ENCODE measurements at places on chromosomes 16 and 17.

DNA sequence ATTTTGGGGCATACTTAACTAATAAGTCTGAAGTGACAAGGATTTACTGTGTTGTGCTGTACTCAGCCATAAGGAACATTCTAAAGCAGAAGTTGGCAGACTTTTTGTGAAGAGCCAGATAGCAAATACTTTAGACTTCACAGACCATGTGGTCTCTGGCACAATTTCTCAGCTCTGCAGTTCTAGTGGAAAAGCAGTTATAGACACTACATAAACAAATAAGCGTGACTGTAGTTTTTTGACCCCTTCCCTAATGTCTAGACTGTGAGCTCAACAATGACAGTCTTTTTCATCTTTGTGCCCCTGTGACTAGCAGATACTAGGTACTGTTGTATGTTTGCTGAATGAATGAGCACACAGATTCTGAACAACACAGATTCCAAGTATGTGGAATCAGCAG is 4.9 kb downstream of the RPAIN start:
- no peak for DNase-seq

- DNase-seq, result peak; percentile 84
These were observed 24.9 kb downstream of the ACTG1 start for GRCh38 chr17:81487487-81488275.

GRCh38 chr16:75251280-75252048 is at the start of gene BCAR1:
Gene BCAR1, minus strand, starts transcription at chr16:75251624. Its CDS starts 142 bp downstream, at chr16:75251482.
- DNase-seq, result peak; percentile 35

DNA sequence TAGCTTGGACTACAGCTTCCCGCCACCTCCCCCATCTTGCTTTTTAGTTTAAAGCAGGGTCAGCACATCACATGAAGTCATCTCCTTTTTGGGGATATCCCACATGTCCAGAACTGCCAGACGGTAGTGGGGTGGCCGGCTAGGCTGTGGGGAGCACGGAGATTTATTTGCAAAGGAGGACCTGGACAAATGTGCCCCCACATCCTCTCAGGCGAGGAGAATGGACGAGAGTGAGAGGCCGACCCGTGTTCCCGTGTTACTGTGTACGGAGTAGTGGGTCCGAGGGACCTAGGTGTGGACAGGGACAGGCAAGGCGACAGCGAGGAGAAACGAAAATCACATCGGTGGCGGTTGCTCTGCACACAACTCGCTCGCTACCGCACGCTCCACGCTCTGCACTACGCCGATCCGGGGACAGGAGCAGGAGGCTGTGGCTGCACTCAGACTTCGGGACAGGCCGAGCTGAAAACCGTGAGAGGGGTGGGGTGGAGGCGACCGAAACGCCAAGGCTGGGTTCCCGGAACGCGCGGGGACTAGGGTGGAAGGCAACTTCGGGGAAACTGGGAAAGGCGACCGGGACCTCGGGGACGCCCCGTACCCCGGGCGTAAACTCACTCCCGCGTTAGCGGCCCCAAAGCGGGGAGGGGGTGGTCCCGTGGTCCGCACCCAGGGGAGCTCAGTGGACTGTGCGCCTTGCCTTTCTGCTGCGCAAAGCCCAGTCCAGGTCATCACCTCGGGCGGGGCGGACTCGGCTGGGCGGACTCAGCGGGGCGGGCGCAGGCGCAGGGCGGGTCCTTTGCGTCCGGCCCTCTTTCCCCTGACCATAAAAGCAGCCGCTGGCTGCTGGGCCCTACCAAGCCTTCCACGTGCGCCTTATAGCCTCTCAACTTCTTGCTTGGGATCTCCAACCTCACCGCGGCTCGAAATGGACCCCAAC is at the start of gene MT1A:
MT1A (plus strand) TSS at position 853 of the 937 bp plus-strand sequence; CDS start at position 926, 73 bp downstream.
- DNase-seq, result peak; percentile 48

DNA sequence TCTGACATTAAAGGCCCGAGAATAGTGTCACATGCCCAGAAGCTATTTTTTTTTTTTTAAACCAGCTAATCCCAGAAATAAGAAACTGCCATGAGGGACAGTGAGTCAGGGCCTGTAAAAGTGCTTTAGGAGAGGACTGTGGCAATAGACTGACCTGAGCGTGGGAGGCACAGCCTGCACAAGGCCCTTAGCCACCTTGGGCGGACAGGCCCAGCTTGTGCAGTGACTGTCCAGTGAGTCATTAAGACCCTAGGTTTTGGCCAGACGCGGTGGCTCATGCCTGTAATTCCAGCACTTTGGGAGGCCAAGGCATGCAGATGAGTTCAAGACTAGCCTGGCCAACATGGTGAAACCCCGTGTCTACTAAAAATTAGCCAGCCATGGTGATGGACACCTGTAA is 343.0 kb upstream of the ZFHX3 start:
- DNase-seq, result no peak

DNA sequence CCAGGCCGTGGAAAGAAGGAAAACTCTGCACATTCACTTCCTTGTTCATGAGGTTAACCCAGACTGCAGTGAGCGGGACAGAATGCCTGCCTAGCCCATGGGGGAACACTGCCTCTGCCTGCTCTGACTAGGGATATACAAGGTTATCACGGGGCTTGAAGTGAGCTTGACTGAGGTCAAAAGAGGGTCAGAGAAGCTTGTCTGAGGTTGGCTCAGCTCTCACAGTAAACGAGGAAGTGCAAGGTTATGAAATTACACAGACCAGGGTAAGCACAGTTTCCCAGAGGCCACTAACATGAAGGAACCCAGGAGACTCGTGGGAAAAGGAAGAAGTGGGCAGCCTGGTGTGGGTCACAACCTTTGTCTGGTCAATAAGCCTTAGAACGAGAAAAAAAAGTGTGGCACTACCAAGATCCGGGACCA is 28.7 kb downstream of the HIC1 start:
- no peak for DNase-seq

DNA sequence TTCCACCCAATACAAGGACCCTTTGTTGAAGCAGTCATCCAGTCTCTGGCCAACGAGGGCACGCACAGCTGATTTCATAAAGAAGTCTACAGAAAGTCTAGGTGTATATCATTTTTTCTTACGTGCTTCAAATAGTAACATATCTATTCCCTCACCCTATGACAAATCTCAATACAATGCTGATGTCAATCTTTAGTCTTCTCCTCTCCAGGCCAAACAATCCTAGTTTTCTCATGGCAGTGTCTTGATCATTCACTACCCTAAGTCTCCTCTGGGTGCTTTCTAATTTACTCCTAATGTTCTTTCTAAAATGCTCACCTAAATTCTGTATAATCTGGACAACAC is 92.6 kb downstream of the CACNG1 start:
- DNase-seq, result no peak

- DNase-seq, result no peak
These were observed 132.0 kb downstream of the BRIP1 start for GRCh38 chr17:61731330-61731729.

GRCh38 chr17:32958418-32958817 is 30.5 kb downstream of the TMEM98 start:
- no peak for DNase-seq

GRCh38 chr16:88538366-88539060 is 31.7 kb upstream of the ZC3H18 start:
- no peak for DNase-seq

- DNase-seq, result no peak
These were observed 31.3 kb downstream of the KDM8 start for GRCh38 chr16:27234603-27235002.

GRCh38 chr16:15415511-15415985 is 18.8 kb upstream of the BMERB1 start:
- DNase-seq, result no peak

DNA sequence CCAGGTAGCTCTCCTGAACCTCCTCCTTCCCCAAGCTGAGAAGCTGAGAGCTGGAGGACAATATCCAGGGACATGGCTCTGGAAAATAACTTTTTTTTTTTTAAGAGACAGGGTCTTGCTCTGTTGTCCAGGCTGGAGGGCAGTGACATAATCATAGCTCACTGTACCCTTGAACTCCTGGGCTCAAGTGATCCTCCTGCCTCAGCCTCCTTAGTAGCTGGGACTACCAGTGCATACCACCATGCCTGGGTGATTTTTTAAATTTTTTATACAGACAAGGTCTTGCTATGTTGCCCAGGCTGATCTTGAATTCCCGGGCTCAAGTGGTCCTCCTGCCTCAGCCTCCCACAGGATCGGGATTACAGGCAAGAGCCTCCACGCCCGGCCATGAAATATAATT is 6.2 kb downstream of the SLC46A1 start:
- DNase-seq, result no peak

DNA sequence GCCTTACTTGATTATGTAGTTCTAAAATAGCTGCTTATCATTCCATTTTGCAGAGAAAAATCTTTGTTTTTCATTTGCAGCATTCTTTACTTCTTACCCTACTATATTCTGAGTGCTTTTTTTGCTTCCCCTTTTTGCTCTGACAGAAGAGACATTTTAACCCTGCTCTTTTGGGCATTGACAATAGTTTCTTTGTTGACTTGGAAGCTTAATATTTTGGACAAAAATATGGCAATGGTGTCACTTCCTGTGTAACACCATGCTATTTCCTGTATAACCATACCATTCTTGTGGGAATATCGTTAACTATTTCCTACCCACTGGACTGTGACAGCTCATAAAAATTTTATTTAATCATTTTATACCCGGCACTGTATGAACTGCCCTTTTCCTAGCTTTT is 747.1 kb downstream of the CDH8 start:
- no peak for DNase-seq

GRCh38 chr16:89545831-89546574 is 14.5 kb upstream of the RPL13 start:
- no peak for DNase-seq

- no peak for DNase-seq
These were observed 138.8 kb downstream of the PRKCA start for GRCh38 chr17:66441101-66441661.

GRCh38 chr16:62846399-62847057 is 810.3 kb upstream of the CDH8 start:
- no peak for DNase-seq

DNA sequence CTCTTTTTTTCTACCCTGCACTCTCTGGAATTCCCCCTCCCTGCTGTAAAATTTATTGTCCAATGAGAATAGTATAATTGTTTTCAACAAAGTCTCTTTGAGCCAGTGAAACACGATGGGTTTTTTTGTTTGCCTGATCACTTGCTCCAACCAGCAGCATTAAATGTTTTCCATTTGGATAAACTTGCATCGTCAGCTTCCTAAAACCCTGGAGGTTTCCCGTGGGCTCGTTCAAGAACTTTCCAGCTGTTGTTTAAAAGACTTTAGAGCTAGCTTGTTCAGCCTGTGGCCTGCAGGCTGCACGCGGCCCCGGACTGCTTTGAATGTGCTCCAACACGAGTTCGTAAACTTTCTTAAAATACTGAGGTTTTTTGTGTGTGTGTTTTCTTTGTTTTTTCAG is 14.9 kb downstream of the NAGPA start:
- no peak for DNase-seq

DNA sequence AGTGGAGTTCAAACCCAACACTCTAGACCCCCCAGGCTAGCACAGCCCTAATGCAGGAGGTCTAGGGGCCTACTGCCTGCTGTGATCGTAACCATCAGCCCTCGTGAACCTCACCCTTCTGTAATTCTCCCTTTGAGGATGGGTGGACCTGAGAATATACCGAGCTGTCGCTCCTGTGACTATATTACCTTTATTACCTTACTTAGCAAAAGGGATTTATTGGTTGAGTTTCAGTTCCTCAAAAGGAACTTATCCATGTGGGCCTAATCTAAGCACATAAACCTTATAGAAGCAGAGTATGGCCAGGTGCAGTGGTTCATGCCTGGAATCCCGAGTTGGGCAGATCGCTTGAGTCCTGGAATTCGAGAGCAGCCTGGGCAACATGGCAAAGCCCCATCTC is 19.2 kb upstream of the EMP2 start:
- DNase-seq, result no peak

DNA sequence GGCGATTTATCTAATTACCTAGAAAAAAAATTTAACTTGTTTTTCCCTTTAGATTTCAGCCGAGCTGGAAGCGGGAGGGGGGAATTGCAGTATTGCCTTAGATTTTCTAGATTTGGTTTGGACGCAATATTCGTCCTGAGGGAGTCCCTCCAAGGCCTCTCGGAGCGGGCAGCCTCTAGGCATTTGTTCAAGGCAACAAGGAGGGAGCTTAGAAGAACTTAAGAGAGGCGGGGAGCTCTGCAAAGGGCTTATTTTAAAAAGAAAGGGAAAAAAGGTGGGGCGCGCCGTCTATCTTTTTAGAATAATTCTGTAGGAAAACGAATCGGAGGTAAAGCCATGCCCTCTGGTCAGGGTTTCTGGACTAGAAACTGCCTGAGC is 407 bp upstream of the TMEM94 start:
- DNase-seq, result no peak

DNA sequence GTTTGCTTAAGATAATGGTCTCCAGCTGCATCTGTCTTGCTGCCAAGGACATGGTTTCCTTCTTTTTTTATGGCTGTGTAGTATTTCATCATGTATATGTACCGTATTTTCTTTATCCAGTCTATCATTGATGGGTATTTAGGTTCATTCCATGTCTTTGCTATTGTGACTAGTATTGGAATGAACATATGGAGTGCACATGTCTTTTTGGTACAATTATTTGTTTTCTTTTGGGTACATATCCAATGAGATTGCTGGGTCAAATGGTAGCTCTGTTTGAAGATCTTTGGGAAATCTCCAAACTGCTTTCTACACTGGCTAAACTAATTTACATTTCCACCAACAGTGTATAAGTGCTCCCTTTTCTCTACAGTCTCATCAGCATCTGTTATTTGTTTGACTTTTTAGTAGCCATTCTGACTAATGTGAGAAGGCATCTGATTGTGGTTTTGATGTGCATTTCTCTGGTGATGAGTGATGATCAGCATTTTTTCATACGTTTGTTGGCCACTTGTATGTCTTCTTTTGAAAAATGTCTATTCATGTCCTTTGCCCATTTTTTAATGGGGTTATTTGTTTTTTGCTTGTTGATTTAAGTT is 66.2 kb downstream of the TNFRSF13B start:
- no peak for DNase-seq

DNA sequence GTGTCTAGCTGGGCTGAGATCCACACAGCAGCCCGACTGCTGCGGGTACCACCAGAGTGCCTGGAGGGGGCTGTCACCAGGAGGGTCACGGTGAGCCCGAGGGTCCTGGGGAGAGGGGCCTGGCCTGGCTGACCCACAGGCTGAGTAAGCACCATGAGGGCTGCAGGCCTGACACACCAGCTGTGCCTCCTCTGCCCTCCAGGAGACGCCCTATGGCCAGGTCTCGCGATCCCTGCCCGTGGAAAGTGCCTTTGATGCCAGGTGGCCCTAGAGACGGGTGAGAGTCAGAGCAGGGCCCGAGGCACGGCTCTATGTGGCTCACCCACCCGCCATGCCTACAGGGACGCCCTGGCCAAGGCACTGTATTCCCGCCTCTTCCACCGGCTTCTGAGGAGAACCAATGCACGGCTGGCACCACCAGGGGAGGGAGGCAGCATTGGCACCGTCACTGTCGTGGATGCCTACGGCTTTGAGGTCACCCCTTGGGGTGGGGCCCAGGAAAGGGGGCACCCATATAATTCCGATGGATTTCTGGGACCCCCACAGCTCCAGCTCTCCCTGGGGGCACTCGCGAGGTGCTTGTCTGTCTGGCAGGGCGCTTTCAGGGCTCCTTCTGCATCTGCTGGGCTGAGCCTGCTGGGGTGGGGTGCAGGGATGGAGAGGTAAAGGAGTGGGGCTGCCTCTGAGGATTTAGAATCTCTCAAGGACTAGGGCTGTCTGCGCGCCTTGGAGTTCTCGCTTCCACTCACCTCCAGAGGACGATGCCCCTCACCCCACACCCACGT is 7.1 kb downstream of the MYO15B start:
- no peak for DNase-seq

GRCh38 chr16:56617212-56618085 is 8.1 kb upstream of the MT1E start:
- peak; percentile 77 for DNase-seq

GRCh38 chr17:61645920-61646319 is 54.9 kb upstream of the NACA2 start:
- no peak for DNase-seq
